Activated T-helper 1 cell treated with Interleukin-2 at 50 U/mL for 16 hours (primary cell): ENCODE measurements at places on chromosomes 7 and 10.

DNA sequence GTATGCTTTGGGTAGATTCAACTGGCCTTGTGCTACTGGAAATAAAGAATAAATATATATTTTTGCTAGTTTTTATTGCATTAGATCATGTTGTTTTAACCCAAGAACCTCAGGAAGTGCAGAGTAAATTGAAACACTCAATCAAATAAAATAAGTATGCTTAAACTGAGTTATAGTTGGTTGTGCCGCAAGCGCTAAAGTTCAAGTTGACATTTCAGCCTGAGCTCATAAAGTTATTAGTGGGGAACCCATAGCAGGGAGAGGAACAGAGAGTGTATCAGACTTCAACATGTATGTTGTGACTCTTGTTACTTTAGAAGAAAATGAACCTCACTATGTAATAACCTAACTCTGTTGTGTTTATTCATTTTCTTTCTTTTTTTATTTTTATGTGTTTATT is 25.2 kb upstream of the BAMBI start:
- DNase-seq: no peak

DNA sequence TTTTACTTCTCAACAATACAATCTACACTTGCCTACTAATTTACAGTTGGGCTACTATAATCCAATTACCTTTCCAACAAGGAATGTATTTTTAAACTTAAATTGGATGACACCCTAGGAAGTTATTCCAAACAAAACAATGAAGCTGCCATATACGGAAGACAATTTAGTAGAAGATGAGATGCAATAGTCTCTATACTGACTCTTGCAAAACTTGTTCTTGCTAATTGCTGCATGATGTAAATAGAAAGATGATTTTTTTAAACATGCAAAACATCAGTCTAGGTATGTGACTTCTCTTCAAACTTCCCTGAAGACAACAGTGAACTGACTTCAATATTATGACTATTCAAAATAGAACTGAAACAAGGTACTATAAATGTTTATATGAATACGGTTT is 17.6 kb downstream of the NT5C3A start:
- DNase-seq: no peak

- DNase-seq: no peak
Measured at GRCh38 chr10:127877699-127878098, 15.0 kb downstream of the CLRN3 start.

DNA sequence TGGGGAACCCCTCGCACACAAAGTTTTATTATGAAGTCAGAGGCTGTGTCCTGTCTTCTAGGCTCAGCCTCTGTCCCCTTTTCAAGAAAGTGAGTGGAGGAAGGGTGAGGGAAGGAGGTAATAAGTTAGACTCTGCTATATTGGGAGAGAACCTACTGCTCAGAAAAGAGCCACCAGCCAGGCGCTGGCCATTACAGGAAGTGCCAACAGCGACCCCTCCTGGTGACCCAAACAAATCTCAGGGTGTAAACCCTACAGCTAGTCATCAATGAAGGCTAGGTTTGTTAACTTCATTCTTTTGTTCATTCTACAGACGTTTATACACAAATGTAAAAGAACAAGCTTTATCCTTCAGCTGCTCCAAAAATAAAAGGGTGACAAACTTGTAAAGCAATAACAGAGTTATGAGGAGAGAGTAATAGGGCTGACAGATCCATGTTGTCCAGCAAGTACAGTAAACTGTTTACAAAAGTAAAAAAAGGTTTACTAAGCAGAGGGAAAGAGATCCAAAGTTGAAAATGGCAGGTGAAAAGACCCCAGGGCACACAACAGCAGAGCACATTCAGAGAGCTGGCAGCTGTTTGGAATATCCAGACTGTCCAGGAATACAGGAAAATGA is 82.7 kb downstream of the FAM204A start:
- no peak for DNase-seq

- no peak for DNase-seq
Measured at GRCh38 chr10:122559228-122559627, 1.3 kb upstream of the DMBT1 start.

GRCh38 chr7:20310963-20311742 is 19.5 kb upstream of the ITGB8 start:
- no peak for DNase-seq

DNA sequence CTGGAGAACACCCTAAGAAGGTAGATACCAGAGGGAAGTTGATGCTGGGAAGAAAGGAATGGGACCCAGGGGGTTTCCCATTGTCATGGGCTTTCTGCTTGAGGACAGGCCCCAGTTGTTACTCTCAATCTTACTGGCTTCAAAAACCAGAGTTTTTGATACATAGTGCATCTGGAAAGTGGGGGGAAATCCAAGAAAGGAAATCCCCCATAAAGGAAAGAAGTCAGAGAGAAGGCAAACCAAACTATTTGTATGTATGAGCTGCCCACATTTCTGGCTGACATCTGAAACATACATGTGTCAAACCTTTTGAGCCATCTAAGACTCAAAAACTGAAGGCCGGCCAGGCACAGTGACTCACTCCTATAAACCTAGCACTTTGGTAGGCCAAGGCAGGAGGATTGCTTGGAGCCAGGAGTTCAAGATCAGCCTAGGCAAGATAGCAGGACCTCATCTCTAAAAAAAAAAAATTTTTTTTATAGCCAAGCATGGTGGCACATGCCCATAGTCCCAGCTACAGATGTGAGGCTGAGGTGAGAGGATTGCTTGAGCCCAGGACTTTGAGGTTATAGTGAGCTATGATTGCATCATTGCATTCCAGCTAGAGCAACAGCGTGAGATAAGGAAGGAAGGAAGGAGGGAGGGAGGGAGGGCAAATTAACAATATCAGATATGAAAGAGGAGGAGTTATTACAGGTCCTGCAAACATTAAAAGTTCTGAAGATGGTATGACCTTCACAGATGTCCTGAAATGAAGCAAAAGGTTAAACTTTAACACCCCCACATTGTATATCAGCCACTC is 6.7 kb upstream of the COA1 start:
- DNase-seq: no peak

- DNase-seq: peak; percentile 50
Measured at GRCh38 chr10:132458586-132459300, 61.7 kb downstream of the PWWP2B start.

GRCh38 chr7:139075871-139076686 is 33.4 kb downstream of the ZC3HAV1 start:
- DNase-seq: no peak
